ENCODE measurements at places on chromosomes 4 and X.

- no peak for DNase-seq
These were observed 20.5 kb downstream of the NKX3-2 start for GRCh38 chr4:13523591-13524503.

GRCh38 chr4:71553605-71554004 lies 214.8 kb downstream of the SLC4A4 start:
- DNase-seq = no peak

DNA sequence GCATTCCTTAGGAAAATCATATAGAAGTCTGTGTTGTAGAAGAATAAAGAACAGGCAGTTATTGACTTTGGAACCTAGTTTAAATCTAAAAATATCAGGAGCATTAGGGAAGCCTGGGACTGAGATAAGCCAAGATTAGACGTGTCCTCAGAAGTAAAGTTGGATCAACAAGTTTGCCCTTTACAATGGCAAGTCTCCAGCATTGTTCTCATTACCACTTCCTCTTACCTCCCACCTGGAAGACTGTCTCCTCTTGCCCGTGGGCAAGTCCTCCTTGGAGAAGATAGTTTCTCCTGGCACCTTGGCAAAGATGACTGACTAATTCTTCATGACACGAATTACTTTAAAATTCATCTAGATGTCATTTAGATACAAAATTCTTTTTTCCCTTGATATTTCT lies 37.8 kb downstream of the CNKSR2 start:
- no peak for DNase-seq

GRCh38 chr4:83241132-83241531 lies 43.5 kb downstream of the COQ2 start:
- DNase-seq = no peak

DNA sequence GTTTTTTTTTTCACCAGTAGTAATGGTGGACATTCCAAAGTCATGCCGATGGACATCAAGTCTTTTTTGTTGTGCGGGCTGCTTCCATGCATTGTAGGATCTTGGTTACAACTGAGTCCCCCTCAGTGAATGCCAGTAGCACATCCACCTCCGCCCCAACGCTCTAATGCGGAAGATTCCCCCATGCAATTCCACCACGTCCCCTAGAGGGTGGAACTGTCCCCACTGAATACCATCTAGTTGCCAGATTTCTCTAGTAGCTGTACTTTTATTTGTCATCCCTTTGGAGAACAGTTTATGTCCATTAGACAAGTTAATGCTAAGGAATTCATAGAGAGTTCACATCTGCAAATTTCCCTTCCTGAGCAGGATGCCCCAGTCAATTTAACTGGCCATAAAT lies 6.7 kb downstream of the SHISA3 start:
- DNase-seq = no peak

GRCh38 chr4:180528003-180528402 lies 1715.2 kb upstream of the TENM3 start:
- DNase-seq = no peak

DNA sequence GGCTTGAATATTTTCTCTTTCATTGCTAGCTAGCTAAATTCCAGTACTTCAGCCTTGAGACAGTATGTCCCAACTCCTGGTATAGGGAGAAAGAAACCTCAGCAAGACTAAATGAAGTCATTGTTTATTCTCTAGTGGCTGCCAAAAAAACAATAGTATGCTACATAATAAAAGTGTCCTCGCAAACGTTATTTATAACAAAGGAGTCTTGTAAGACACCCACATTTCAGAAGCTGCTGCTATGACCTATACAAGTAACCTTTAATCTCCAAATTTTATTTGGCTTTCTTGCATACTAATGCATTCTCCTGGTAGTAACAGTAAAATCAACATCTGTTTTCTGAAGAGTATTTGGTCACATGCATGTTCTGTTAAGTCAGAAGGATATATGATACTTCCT lies 28.8 kb downstream of the NEK1 start:
- no peak for DNase-seq

DNA sequence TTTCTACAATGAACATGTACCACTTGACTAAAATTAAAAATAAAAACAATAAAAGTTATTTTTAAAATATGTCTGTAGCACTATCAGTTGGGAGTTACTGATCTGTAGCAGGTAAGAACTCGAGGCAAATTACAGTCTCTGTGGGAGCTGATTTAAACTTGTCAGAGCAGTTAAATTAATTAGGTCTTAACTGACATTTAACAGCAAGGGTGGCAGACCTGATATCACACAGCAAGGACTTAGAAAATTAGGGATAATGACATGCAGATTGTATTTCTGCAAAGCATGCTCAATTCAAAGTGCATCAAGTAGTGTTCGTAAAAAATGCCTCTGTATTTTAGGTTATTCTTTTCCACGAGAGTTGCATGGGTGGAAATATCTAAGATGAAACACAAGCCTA lies 208.9 kb downstream of the SPATA18 start:
- DNase-seq = no peak

- DNase-seq = no peak
These were observed at the start of gene MYOZ2 for GRCh38 chr4:119135721-119136121. Gene MYOZ2 (plus strand): TSS chr4:119135832. CDS start chr4:119136526, 694 bp downstream.

GRCh38 chr4:55345054-55345453 lies 988 bp upstream of the SRD5A3 start:
- no peak for DNase-seq

- no peak for DNase-seq
These were observed 19.8 kb upstream of the CCDC149 start for GRCh38 chr4:24932515-24933225.

- DNase-seq = no peak
These were observed 40.9 kb upstream of the DCLK2 start for GRCh38 chr4:150037251-150037856.

DNA sequence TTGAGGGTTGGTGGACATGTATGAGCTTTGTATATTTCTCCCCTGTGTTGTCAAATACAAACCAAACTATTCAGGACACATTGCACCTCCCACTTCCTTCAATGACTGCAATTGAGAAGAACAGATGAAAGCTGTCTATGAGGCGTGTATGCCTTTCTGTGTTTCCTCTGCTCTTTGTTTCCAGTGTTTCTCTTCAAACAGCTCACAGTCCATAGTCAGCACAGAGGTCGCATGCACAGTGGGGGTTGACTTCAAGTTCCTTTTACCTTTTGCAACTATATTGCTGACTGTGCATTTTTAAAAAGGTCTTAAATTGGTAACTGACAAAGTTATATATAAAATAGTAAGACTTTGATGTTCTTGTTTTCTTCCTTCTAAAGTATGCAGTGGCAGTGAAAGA lies 957.8 kb downstream of the C4orf33 start:
- no peak for DNase-seq

DNA sequence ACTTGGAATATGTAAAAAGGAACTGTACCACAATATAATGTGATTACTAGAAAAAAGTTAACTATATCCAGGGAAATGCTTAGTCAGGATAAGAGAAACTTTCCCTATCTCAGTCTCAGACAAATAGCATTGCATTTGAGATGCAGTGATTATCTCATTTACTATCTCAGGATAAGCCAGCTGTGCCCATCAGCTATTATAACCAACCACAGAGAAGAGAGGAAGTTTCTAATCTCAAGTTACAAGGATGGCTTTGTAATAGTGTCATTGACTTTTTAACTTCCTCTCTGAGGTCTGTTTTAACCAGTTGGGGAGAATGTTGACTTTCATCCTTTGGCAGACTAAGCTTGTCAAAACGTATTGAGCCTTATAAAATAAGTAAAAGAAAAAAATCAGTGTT lies 56.5 kb downstream of the SNX25 start:
- no peak for DNase-seq

GRCh38 chrX:68018248-68019203 lies 414.8 kb downstream of the OPHN1 start:
- DNase-seq = no peak

DNA sequence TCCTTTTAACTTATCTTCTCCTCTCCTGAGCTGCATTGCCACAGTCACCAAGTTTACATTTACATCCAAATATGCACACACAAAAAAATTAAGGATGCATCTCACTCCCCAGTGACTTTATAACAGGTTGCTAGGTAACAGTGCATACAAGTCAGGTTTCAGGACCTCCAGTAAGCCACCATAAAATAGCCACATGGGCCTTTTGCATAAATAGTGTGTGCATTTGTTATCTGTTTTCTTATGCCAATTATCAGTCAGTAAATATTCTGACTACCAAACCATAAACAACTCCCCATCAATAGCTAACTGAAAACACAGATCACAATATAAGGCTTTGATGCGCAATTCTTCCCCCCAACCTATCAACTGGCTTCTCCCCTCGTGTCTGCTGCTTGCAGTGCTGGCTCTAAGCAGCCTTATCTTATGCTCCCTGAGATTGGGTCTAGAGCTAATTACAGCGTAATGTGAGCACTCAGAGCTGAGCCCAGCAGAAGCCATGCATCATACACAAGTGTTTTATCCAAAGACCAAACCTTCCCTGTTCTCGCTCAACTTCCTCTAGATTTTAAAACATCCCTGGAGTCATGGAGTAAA lies 55.4 kb downstream of the ZNF827 start:
- no peak for DNase-seq

- DNase-seq = no peak
These were observed 28.4 kb upstream of the CLCN4 start for GRCh38 chrX:10128386-10128785.

- DNase-seq = peak; percentile 60
These were observed 53.7 kb upstream of the MYOZ2 start for GRCh38 chr4:119081943-119082342.

DNA sequence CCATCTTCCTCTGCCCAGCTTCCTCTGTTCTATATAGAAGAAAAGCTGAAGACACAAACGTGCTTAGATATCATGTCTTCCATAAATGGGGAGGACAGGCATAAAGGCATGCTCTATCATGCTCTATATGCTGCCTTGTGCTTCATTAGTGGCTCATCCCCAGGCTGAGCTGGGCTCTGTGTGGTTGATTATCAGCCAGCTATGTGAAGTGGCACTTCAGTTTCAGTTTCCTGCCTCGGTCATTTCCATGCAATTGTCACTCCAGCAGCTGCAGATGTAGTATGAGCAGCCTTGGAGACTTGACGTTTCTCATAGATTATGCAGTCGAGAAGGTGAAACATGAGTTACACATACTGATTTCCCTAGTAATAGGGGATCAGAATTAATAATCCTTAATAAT lies 106.2 kb downstream of the SYTL5 start:
- no peak for DNase-seq

DNA sequence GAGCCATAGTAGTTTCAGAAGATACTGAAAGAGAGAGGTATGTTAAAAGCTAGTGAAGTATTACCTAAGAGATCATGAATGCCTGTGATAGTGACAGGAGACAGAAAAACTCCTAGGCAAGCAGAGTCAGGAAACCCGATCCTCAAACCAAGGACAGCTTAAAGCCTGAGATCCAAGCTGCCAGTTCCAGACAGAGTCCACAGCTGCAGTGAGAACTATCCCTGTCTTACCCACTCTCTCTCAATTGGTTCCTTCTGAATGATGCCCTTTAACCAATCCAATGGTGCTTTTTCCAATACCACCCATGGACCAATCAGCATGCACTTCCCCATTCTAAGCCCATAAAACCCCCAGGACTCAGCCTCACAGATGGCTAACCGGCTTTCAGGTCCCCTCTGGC lies 90.4 kb upstream of the PCDH10 start:
- DNase-seq = no peak

DNA sequence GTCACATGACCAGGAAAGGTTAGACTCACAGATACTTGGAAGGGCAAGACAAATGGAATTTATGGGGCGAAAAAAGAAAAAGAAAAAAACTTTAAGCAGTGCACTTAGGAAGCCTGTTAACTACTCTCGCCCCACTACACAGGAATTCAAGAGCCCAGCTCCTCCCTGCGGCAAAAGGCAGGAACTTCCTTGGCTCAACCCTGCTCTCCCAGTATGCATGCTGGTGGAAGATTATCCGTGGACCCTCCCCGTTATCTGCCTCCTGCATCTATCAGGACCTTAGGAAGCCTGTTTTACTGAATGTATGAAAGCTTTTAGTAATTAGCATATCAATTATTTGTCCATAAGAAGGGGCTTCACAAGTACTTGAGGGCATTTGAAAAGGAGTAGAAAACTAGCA lies 40.1 kb upstream of the RPA4 start:
- DNase-seq = no peak

DNA sequence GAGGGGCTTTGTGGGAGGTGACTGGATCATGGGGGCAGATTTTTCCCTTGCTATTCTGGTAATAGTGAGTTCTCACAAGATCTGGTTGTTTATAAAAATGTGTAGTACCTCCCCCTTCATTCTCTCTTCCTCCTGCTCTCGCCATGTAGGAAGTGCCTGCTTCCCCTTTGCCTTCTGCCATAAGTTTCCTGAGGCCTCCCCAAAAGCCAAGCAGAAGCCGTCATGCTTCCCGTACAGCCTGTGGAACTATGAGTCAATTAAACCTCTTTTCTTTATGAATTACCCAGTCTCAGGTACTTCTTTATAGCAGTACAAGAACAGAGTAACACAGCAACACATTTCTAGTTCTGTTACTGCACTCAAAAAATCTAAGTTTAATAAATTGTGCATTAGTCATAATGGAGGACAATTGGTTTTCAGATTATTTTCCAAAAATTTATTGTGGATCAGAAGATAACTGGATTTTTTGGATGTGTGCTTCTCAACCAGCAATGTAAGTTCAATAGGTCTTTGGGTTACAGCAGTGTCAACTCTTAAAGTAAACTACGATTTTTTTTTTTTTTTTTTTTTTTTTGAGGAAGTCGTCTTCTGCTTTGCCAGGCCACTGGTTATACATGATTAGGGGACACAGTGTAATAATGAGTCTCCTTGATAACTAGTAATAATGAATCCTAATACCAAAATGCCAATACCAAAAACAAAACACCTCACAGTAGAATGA lies 69.9 kb downstream of the CHIC2 start:
- DNase-seq = no peak

Measured in left ventricle myocardium superior (tissue), 1 donor.